ENCODE measurements at places on chromosomes 5 and 9.

- no peak for DNase-seq
Observed at GRCh38 chr9:76651119-76651705, 113.0 kb upstream of the PCA3 start.

DNA sequence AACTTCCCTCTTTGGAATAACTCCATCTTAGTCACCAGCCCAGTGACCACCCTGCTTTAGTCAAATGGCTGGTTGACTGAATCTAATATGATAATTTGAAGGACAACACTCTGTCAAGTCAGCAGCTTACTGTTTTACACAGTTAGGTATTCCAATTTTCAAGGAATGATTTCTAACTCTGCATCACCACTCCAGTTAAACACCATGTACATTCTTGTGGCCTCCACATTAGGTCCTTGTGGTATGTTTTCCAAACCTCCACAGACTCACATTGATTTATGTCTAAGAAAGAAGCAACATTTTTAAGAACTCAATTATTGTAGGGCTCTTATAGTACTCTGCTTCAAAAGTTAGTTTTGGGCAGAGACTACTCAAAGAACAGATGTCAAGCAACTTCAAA is 110.7 kb downstream of the TLE1 start:
- no peak for DNase-seq

GRCh38 chr5:138954257-138955012 is 79.3 kb upstream of the LRRTM2 start:
- no peak for DNase-seq

DNA sequence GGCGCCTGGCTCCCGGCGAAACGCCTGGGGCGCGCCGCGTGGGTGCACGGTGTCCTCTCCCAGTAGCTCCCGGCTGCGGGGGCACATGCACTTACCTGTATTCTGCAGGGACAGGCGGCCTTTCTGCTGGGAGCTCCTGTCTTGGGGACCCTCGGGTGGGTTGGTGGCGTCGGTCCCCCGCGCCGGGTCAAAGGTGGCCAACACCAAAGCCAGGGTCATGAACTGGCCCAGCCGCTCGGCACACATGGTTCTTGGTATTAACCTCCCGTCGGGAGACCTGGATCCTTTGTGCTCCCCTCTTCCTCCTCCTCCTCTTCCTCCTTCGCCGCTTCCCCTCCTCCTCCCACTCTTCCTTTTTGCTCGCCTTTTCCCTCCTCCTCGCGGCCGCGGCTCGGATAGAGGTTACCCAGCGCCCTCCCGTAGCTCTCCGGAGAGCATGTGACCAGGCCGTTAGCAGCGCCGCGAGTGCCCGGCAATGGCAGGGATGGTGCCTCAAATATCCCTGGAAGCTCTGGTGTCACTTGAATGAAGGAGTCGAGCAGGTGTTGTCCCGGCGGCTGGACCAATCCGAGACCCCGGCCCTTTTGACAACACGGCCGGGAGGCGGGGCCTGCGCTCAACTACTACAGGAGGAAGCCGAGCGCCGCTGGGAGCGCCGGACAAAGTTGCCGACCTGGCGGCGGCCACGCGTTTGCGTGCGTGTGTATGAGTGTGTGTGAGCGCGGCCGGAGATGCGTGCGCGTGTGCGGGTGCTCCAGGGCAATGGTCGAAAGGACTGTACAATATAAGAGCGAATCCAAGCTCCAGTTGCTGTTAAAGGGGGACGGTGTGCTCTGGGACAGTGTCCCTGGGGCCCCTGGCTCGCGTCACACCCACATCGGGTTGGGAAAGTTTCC is at the start of gene STC2:
STC2 (minus strand) TSS at position 467 of the 896 bp plus-strand sequence; CDS start at position 246, 221 bp downstream.
- no peak for DNase-seq

DNA sequence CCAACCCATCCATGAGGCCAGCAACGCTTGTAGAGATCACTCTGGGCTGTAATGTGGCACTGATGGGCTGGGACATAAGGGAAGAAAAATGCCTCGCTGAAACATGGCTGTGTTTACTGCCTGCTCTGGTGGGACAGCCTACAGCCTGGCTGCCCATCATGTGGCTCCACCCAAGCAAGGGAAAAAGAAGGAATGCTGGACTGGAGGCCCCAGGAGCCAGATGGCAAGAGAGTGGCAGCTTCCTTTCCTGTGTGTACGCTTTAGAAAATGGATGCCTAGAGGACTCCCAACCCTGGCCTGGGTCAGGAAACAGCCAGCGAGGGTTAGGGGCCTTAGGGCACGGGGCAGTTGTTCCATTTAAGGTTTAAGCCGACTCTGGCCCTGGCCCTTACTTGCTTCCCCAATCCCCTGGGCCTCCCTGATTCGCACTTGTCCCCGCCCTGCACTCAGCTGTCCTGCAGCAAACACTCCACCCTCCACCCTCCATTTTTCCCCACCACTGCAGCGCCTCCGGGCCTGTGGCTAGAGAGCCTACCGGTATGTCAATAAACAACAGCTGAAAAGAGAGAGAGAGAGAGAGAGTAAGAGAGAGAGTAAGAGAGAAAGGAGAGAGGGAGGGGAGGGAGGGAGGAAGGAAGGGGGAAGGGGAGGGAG is 819.4 kb downstream of the SEMA5A start:
- no peak for DNase-seq

DNA sequence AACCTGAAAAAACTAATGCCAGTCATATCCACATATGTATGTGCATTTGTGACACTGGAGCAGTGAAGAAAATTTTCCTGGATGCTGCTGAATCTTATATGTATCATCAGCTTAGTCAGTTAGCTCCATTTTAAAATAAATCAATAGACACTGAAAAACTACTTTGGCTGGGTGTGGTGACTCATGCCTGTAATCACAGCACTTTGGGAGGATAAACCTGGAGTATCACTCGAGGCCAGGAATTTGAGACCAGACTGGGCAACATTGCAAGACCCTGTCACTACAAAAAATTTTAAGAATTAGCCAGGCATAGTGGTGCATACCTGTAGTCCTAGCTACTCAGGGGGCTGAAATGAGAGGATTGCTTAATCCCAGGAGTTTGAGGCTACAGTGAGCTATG is 511.0 kb upstream of the TLE4 start:
- DNase-seq = no peak

DNA sequence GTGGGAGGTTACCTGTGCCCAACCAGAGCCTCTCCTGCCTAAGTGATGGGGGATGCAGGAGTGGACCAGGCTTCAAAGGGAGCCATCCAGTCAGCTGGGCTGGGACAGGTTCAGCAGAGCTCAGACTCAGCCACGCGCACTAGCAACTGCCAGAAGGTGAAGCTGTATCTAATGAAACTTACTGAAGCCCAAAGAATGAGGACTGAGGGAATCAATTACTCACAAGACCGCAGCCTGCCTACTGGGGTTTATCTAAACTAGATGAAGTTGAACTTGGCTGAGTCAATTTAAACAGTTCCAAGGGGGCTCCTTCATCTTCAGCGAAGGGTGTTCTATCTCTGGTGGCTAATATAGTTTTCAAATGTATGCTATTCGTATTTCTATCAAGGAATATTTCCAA is 11.4 kb downstream of the HAND1 start:
- DNase-seq = no peak

GRCh38 chr9:71908825-71909224 is 2.2 kb downstream of the ABHD17B start:
- DNase-seq = no peak

- DNase-seq = no peak
Observed at GRCh38 chr9:125439434-125440272, 178.0 kb downstream of the GAPVD1 start.

DNA sequence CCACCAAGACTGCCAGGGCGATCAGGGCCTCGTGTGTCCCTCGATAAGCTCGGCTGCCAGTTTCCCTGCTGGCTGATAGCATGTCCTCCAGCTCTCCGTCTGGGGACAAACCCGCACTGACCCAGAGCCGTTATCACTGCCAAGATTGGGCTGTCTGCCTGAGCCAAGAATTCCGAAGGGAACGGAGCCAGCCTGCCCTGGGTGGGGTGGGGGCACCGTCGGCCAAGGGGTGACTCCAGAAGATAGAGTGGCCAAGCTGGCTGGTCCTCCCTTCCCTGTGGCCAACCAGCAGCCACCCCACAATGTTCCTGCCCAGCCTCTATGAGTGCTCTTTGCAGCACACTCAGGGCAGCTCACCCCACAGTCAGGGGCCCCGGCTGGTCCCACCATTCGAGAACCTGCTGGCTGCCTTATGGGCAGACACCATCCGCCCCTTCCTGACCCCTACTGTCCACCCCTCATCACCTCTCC is 29.4 kb downstream of the HRH2 start:
- DNase-seq = no peak

GRCh38 chr9:121935739-121936138 is 157.4 kb downstream of the TTLL11 start:
- DNase-seq = no peak

DNA sequence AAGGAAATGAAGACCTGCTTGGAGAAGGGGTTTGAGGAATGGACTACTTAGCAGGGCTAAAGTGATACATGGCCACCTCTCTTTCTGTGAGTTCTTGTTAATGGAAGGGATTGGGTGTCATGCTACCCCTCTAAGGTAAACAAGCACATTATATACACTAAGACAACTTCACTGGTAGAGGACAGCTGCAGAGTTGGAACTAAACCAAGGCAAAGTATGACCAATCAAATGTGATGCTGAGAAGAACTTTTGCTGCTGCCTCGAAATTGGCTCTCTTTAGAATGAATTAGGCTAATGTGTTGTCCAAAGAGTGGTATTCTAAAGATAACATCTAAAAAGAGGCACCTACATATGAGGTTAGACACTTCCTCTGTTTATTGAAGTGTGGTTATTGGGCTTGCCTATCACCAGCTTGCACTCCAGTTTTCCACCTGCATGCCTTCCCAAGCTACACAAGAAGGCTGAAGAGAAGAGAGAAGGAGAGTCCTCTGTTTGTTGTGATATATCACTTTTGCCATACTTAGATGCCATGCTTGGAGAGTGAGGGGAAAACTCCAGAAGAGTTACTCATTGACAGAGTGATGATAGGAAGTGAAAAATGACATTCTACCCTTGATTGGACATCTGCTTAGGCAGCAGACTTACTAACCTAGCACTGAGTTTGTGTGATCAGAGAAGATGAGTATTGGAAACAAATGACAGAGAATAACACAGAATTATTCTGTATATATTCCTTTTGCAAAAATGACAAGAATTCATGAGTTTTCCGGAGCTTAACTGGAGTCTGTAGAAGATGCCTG is 536.1 kb downstream of the ZNF608 start:
- no peak for DNase-seq

DNA sequence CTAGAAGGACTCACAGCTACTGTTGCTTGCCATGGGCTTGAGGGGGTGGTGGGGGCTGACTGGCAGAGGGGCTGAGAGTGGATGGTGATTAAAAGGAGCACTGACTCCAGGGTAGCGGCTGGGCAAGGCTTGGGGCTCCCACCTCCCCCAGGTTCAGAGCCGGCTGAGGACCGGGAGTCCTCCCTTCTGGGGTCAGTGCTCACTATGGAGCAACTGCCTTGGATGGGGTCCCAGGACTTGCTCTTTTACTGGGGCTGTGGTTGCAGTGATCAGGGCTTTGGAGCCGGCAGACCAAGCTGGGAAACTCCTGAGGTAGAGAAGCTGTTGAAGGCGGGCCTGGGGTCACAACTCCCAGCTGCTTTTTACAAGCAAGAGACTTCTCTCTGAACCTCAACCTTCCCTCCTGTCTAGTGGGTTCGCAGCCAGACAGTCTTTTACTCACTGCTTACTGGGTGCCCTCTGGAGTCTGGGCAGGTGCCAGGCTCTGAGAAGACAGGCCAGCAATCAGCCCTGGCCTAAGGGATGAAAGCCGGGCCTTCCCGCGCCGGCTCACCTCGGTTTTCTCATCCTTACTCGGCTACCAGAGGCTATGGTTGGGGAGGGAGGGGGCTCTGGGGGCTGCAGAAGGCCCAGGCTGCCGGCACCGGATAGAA is 795 bp upstream of the ASS1 start:
- no peak for DNase-seq

GRCh38 chr9:72360324-72360723 is 4.7 kb downstream of the ZFAND5 start:
- no peak for DNase-seq

Measured in cortex of kidney (tissue), 1 donor.